NCI-H2107 (cell line): ENCODE measurements at places on chromosomes 5 and 9.

DNA sequence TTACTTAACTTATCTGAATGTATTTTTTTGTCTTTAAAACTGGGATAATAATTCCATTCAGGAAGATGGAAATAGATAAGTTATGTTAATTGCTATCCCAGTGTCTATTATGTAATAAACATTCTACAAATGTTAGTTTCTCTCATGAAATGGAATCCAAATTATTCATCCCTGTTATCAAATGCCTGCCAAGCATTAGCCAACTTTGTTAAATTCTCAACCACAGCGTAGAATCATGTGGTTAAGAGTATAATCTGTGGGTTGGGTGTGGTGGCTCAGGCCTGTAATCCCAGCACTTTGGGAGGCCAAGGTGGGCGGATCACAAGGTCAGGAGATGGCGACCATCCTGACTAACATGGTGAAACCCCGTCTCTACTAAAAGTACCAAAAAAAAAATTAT lies 912.9 kb upstream of the SEMA6A start:
- no peak for DNase-seq

DNA sequence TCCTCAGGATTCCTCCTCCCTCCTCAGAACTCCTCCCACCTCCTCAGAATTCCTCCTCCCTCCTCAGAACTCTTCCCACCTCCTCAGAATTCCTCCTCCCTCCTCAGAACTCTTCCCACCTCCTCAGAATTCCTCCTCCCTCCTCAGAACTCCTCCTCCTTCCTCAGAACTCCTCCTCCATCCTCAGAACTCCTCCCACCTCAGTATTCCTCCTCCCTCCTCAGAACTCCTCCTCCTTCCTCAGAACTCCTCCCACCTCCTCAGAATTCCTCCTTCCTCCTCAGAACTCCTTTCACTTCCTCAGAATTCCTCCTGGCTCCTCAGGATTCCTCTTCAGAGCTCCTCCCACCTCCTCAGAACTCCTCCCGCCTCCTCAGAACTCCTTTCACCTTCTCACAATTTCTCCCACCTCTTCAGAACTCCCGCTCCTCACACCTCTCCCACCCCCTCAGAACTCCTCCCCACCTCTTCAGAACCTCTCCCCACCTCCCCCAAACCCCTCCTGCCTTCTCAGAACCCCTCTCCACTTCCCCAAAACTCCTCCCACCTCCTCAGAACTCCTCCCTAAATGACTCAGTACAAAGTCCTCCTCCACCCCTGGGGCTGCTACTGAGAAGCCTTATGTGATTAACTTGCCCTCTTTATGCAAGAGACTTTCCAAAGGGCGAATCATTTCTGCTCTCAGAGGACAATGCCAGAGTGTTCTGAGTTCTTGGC lies 23.2 kb downstream of the SLC46A2 start:
- no peak for DNase-seq

- DNase-seq: no peak
These were observed 45.7 kb downstream of the SCAMP1 start for GRCh38 chr5:78405829-78406750.

GRCh38 chr5:159547466-159548195 lies 217.3 kb upstream of the IL12B start:
- DNase-seq: no peak

GRCh38 chr9:131436376-131436775 lies 42.5 kb downstream of the PRRC2B start:
- DNase-seq: no peak

DNA sequence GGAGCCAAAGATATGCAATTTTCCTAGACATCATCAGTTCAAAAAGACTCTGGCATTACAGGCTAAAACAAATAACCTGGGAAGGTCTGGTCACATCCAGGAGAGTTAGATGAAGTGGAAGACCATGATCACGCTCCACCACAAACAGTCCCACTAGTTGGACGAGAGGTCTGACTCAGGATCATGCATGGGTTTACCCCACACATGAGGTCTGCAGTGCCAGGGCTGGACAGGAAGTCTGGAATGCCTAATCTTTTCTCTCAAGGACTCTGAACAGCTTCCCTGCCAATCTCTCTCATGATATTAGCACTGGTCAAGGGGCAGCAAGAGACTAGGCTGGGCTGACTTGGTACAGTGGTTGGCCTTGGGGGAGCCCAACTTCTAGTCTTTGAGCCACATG lies 7.1 kb downstream of the PRUNE2 start:
- no peak for DNase-seq

DNA sequence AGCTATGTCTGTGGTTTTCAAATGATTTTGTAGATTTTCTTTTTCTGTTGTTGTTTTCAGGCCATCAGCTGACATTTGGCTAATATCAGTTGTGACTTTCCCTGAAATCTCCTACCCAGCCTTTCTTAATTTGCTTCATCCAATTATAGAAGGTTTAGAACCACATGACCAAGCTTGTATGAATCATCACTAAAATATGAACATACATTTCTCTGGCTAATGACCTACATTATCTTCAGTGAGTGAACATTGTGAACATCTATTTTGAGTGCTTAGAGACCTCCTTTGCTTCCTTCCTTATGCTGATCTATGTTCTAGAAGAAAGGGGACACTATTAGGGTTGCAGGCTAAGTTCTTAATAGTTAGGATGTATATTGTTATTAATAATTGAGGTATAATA lies 532.5 kb downstream of the RAB3C start:
- DNase-seq: no peak

DNA sequence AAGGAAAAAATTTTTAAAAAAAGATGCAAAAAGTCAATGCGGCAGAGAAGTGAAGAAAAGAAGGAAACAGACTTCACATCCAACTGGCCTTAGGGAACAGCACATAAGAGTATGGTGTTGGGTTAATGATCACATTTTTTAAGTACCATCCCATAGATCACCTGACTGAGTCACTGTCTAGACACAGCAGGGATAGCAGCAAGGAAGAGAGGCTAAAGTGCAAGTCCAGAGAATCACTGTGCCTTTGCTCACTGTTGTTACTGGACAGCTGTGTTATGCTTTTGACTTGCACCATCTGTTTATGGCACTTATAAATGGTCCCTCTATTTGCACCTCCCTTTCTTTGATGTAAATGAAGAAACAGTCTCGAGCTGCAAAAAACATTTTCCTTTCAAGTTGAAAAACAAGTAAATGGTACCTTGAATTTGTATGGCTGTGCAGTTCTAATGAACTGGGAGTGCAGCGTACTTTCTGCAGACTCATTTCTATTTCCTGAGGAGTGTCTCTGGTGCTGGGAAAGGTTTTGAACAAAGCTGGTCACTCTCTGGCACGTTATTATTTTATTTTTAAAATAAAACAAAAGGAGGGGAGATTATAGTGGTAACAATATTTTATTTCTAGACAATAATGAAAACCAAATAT lies 84.2 kb downstream of the TRPM6 start:
- DNase-seq: no peak

DNA sequence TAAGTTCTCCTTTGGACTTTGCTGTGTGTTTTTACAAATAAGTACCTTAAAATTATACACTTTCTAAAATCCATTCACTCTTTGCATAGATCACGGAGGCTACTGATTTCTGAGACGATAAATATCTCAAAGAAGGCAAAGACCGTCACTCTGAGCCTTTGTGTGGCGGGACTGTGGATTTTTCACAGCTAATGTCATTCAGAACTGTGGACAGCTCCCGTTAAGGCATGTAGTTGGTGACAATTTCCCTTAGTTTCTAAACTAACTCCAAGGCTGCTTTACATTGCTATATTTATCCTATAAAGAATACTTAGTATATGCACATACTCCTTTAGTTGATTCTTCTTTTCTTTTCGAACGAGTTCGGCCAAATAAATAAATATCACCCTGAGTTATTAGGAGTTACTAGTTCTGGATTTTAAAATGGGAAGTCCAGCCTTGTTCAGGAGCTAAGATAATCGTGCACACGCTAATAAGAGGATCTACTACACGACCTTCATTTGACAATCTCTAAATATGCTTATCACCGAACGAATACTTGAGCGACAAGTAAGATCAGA lies 1.8 kb downstream of the HCN1 start:
- DNase-seq: no peak

DNA sequence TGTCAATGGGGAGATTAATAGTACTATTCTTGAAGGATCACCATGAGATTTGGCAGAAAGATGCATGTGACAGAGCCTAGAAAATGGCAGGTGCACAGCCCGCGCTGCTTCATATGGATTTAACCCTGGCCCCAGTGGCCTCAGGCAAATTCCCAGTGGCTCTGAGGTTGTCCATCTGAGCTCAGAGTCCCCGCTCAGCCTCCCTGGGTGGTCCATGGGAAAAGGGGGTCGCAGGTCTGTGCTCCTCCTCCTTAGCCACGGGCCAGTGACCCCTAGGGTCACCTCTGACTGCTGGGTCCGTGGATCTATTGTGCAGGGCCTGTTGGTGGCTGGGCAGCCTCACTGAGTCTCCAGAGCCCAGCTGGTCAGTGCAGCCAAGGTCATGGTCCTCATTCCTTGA lies 93.3 kb upstream of the BOD1 start:
- no peak for DNase-seq

DNA sequence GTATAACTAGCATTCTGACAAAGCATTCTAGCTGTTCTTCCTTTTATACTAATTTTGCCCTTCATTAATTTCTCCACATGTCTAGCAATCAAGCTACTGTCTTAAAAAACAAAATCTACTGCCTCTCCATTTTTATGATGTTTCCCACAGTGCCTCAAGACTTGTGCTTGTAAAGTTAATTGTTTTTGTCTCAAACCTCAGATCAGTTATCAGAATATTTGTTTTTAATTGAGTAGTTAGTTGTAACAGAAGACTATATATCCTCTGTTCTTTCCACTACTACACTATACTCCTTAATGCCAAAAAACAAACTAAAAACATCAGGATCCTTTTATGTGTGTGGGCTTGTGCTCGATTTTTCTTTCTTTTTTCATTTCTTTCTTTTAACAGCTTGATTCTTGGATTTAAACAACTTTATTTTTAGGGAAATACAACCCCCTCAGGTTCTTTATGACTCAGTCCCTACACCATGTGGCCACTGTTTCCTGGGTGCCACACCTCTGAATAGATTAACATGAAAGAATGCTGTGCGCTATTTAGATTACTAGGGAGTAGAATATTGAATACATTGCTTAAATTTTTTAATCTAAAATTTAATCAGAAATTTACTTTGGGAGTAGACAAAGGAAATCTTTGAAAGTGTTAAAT lies 1.2 kb downstream of the ASPN start:
- no peak for DNase-seq

- DNase-seq: no peak
These were observed 375.5 kb downstream of the CDH9 start for GRCh38 chr5:26662806-26663360.

- no peak for DNase-seq
These were observed 11.9 kb downstream of the ROPN1L start for GRCh38 chr5:10453545-10453944.
